Activated CD8-positive, alpha-beta T cell treated with anti-CD3 and anti-CD28 coated beads for 36 hours (primary cell): ENCODE measurements at places on chromosomes 2 and 18. TPM values are rescaled to one million over a fixed set of nuclear protein-coding genes. Genes with fewer than 3 reads are reported as not detected.

NEMP2 gene
- 17.2 TPM for total RNA-seq

PDE1A gene
- not detected for total RNA-seq

ANKRD29 gene
- not detected for total RNA-seq

GRCh38 chr2:67846370-67847070, 216.3 kb downstream of the C1D start:
- peaks cover 9% of the 10 kb centered on the region for H3K27me3 ChIP-seq
- no peaks in the 10 kb centered on the region for H3K4me1 ChIP-seq
- DNase-seq, result peak; percentile 59
- H3K4me3 ChIP-seq, result no peak overlapping the region
- no peaks in the 10 kb centered on the region for H3K36me3 ChIP-seq

- DNase-seq, result no peak
- H3K27ac ChIP-seq, result no peak overlapping the region
- H3K4me1 ChIP-seq, result peaks cover 6% of the 10 kb centered on the region
- peaks cover 1% of the 10 kb centered on the region for H3K27me3 ChIP-seq
These were observed 272.8 kb downstream of the AGPS start for GRCh38 chr2:177665328-177665727.

DNA sequence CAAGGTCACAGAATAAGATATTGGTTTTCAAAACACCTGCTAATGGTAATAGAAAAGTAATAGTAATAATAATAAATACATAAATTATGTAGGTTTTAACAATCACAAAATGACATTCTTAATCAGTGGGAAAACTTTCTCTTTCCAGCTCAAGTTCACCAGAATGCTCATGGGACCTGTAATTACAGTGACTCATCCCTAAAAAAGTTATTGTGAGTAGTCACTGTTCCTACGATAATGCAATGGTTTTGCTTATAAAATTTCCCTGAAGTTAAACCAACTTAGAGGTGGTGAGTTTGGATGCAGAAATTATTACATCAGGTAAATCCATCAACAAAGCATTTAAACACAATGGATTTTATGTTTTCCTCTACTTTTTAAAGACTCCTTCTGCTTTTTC, 502.3 kb downstream of the PID1 start:
- H3K4me3 ChIP-seq, result no peak overlapping the region
- no peaks in the 10 kb centered on the region for H3K27me3 ChIP-seq
- DNase-seq, result no peak
- H3K36me3 ChIP-seq, result no peaks in the 10 kb centered on the region

GRCh38 chr2:129396980-129397599, 582.4 kb upstream of the RAB6C start:
- no peaks in the 10 kb centered on the region for H3K4me1 ChIP-seq
- H3K36me3 ChIP-seq, result no peaks in the 10 kb centered on the region
- no peak overlapping the region for H3K27ac ChIP-seq
- no peak overlapping the region for H3K4me3 ChIP-seq
- DNase-seq, result peak; percentile 31
- H3K27me3 ChIP-seq, result no peaks in the 10 kb centered on the region

DNA sequence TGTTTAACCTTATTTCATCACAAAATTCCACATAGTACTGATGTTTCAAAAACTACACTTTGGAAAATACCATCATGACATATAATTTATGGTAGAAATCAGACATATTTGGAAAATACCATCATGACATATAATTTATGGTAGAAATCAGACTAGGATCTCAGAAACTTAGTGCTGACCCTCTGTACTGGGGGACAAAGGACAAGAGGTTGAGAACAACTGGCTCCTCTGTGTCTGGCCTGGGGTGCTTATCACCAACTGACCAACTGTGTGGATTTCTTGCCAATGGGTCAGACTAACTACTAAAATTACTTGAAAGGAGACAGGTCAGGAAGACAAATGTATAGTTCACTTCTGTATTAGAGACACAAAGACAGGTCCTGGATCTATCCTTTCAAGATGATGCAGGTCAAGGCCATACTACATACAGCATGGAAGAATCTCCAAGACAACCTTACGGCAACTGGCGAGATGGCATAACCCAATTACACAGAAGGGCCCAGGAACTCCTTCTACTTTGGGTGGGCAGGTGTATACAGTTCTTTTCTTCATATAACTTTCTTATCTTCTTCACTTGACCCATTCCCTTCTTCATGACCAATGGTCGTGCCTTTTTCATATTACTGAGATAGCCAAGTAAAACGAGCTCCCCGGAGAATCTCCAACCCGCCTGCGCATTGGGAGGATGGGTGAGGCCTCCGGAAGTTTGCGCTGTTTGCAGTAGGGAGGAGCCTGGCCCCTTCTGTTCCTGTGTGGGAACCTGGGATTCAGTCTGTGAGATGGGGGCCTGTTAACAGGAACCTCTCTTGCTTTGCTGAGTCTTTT, 290.5 kb downstream of the AGPS start:
- H3K4me3 ChIP-seq, result no peak overlapping the region
- no peaks in the 10 kb centered on the region for H3K36me3 ChIP-seq
- no peak overlapping the region for H3K27ac ChIP-seq
- H3K4me1 ChIP-seq, result no peaks in the 10 kb centered on the region
- no peak for DNase-seq

GRCh38 chr2:9114458-9114857, 92.2 kb upstream of the ASAP2 start:
- H3K36me3 ChIP-seq, result no peaks in the 10 kb centered on the region
- H3K4me3 ChIP-seq, result no peak overlapping the region
- no peaks in the 10 kb centered on the region for H3K4me1 ChIP-seq

DNA sequence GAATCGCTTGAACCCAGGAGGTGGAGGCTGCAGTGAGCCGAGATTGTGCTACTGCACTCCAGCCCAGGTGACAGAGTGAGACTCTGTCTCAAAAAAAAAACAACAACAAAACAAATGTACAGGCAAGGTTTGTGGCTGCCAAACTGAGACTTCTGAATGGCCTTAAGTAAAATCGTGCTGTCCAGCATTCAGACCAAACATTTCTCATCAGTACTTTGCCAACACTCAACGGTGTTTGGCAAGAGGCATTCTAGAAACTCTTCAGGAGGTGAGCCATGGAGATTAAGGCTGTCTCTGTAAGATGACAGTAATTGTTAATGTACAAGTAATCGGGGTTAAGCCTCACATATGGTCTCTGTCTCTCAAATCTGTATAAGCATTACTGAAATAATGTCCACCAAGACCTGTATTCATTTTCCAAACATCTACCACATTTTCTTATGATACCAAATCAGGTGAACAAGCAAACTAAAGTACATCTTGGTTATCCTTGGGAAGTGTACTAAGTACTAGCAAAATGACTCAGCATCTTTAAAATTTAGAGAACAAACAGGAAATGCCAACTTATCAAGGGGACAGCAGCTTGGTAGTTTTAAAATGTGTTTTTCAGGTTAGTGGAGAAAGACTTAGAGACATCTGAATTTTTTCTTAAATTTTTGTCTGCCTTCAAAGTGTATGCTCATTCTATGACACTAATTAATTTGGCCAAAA, 29.3 kb downstream of the SERPINE2 start:
- no peak overlapping the region for H3K4me3 ChIP-seq
- DNase-seq, result no peak
- peaks cover 7% of the 10 kb centered on the region for H3K4me1 ChIP-seq
- H3K36me3 ChIP-seq, result no peaks in the 10 kb centered on the region
- no peak overlapping the region for H3K27ac ChIP-seq
- no peaks in the 10 kb centered on the region for H3K27me3 ChIP-seq

DNA sequence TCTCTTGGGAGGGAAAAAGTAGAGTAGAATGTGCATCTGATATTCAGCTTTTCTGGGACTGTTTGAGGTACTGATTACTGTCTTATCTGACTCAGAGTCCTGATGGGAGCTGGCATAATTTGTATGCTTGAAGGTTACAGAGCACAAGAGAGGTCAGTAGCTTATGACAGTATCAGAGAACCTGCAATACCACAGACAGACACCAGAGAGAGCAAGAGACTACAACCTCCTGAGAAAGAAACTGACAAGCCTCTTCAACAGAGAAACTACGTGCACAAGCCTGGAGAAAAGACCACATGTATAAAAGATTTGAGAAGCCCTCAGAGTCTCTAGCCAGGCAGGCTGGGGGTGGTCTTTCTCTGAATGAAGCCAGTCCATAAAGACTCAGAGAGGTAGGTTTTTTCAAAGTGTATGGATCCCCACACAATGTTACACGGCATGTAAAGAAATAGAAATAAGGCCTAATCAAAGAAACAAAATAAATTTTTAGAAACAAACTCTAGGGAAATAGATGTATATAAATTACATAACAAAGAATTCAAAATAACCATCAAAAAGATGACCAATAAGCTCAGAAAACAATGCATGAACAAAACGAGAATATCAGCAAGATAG, 568.3 kb downstream of the LRRTM4 start:
- no peaks in the 10 kb centered on the region for H3K36me3 ChIP-seq
- DNase-seq, result peak; percentile 5
- no peak overlapping the region for H3K27ac ChIP-seq
- H3K4me3 ChIP-seq, result no peak overlapping the region
- no peaks in the 10 kb centered on the region for H3K4me1 ChIP-seq

DNA sequence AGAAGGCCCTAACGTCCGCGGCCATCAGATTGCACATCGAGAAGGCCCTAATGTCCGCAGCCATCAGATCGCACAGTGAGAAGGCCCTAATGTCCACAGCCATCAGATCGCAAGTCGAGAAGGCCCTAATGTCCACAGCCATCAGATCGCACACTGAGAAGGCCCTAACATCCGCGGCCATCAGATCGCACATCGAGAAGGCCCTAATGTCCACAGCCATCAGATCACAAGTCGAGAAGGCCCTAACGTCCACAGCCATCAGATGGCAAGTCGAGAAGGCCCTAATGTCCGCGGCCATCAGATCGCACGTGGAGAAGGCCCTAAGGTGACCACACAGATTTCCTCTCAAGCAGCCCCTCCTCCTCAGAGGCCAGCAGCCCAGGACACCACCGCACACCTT, 193.2 kb upstream of the PXDN start:
- H3K36me3 ChIP-seq, result no peaks in the 10 kb centered on the region

GRCh38 chr2:215612786-215613185, 176.9 kb upstream of the FN1 start:
- H3K27me3 ChIP-seq, result peaks cover 6% of the 10 kb centered on the region
- no peak overlapping the region for H3K27ac ChIP-seq
- no peak for DNase-seq
- H3K36me3 ChIP-seq, result no peaks in the 10 kb centered on the region
- no peak overlapping the region for H3K4me3 ChIP-seq

DNA sequence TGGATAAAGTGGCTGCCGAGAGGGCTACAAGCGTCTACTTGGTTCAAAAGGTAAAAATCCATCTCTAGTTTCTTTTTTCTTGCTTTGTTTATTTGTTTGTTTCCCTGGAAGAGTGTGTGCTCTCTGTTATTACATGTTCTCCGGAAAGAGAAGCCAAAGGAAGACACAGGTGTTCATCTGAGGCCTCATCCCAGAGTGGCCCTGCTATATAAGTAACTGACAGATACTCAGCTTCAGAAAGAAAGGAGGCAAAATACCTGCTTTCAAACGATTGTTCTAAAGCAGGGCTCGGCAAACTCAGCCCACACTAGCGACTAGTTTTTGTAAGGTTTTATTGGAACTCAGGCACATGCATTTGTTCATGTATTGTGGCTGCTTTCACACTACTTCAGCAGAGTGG, 140.0 kb upstream of the ALPP start:
- H3K36me3 ChIP-seq, result peaks cover 7% of the 10 kb centered on the region
- peaks cover 50% of the 10 kb centered on the region for H3K4me1 ChIP-seq
- H3K27ac ChIP-seq, result peak overlapping the region; percentile 62
- DNase-seq, result no peak
- H3K4me3 ChIP-seq, result no peak overlapping the region
